Stimulated activated CD4-positive, alpha-beta T cell treated with anti-CD3 and anti-CD28 coated beads, Interleukin-1b, Interleukin-23, amount 100 ng/mL, for 1 hour (primary cell): ENCODE measurements at places on chromosomes 2 and 18.

GRCh38 chr2:176565641-176566323, 296.5 kb downstream of the MTX2 start:
- DNase-seq, result no peak

GRCh38 chr2:126886211-126886915, 12.3 kb upstream of the TEX51 start:
- DNase-seq, result no peak

GRCh38 chr2:2667690-2668089, 336.6 kb upstream of the MYT1L start:
- no peak for DNase-seq

- DNase-seq, result no peak
Observed at GRCh38 chr2:6946722-6947121, 29.5 kb downstream of the RNF144A start.

- DNase-seq, result no peak
Observed at GRCh38 chr2:148524519-148524919, 120.0 kb upstream of the EPC2 start.

- no peak for DNase-seq
Observed at GRCh38 chr18:77123320-77124231, 9.0 kb downstream of the MBP start.

DNA sequence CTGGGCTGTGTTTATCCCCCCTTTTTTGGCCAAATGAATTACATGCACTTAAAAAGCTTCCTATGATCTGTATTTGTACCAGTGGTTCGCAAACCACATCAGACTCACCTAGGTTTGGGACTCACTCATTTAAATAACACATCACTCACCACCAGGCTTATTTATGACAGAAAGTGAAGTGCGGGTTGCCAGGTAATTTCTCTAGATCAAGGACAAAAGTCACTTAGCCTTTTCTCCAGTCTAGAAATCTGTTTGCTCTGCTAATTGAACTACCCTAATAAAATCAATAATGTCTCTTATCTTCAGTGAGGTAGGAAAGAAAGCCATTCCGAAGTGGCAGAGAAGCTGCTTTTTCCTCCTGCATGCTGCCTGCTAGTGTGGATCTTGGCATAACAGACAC, 88.1 kb upstream of the SLC8A1 start:
- DNase-seq, result no peak

DNA sequence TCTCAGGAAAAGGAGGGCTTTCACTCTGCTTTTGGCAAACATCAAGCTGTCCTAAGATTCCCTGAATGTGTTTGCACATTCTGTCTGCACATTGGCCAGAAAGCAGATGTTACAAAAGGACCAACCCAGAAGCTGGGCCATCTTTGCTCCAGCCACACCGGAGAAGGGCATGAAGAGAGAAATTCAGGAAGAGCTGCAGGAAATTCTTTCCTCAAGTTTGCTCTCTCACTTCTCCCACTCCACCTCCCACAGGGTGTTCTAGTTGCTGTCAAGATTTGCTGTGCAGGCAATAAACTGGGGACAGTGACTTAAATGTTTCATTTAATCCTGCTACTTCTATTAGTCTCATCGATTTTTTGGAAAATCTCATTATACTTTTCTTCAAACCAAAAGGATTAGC, 137.7 kb upstream of the UNC80 start:
- no peak for DNase-seq

- no peak for DNase-seq
Observed at GRCh38 chr2:187541086-187542085, 12.8 kb downstream of the TFPI start.

- DNase-seq, result no peak
Observed at GRCh38 chr2:239917125-239917956, 107.8 kb downstream of the NDUFA10 start.

GRCh38 chr18:34576622-34577021, 133.5 kb upstream of the DTNA start:
- DNase-seq, result no peak

- DNase-seq, result no peak
Observed at GRCh38 chr2:138757384-138757783, 22.8 kb downstream of the NXPH2 start.

GRCh38 chr2:201452058-201452921, 750 bp downstream of the STRADB start:
- DNase-seq, result no peak

- DNase-seq, result no peak
Observed at GRCh38 chr2:117825437-117825836, 10.9 kb downstream of the DDX18 start.

- DNase-seq, result no peak
Observed at GRCh38 chr2:106646605-106647004, 159.4 kb downstream of the CD8B2 start.

GRCh38 chr18:37764541-37765288, 199.1 kb upstream of the CELF4 start:
- DNase-seq, result no peak

DNA sequence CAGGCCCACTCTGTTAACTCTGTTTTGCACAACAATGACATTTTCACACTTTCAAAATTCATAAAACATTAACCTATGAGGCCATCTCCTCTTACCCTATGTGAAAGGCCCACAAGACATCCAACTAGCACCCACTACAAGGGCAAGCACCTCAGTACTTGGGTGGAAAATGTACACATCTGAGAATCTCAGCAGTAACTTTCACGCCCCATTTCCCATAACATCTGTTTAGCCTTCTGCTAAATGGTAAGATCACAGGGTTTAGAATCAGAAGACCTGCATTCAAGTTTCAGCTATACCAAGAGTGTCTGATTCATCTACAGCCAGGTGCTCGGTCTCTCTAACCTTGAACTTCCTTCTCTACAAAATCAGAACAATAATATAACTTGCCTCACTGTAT, 89.2 kb downstream of the SP100 start:
- DNase-seq, result no peak

GRCh38 chr2:231287696-231288095, 89.3 kb downstream of the ARMC9 start:
- DNase-seq, result no peak

DNA sequence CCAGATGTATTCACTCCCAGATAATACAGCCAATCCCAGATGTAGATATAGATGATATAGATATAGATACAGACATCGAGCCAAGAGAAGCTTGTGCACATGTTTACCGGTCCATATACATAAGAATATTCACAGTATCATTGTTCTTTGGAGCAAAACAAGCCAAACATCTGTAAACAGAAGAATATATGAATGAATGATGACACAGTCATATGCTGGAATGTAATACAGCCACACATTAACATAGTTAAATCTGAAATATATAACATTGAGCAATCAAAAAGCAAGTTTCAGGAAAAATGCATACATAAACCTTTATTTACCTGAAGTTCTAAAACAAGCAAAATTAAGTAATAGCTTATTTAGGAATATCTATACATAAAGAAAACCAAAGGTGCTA, 182.5 kb downstream of the TXNL1 start:
- no peak for DNase-seq

- no peak for DNase-seq
Observed at GRCh38 chr18:35153609-35154272, 87.1 kb upstream of the ZNF397 start.

GRCh38 chr2:24626131-24626530, 135.1 kb downstream of the NCOA1 start:
- DNase-seq, result no peak

GRCh38 chr2:225282858-225283710, 116.4 kb upstream of the NYAP2 start:
- no peak for DNase-seq

- no peak for DNase-seq
Observed at GRCh38 chr2:144215701-144216675, 303.9 kb downstream of the ZEB2 start.

- no peak for DNase-seq
Observed at GRCh38 chr2:15895615-15896469, 44.5 kb upstream of the MYCN start.

DNA sequence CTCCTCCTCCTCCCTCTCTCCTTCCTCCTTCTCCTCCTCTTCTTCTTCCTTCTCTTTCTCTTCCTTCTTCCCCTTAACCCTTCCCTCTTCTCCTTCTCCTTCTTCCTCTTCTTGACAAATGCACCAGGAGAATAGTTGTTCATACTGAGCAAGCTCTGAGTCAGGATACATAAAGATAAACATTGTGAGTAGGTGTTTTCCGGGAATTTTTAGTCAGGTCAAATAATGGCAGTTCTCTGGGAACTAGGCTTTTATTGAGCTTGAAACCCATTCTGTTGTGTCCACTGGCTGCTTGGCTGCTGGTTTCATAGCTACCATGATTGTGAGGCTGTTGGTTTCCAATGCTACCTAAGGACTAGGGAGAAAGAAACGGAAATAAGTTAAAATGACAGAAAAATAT, 1144.7 kb upstream of the DDX18 start:
- no peak for DNase-seq

DNA sequence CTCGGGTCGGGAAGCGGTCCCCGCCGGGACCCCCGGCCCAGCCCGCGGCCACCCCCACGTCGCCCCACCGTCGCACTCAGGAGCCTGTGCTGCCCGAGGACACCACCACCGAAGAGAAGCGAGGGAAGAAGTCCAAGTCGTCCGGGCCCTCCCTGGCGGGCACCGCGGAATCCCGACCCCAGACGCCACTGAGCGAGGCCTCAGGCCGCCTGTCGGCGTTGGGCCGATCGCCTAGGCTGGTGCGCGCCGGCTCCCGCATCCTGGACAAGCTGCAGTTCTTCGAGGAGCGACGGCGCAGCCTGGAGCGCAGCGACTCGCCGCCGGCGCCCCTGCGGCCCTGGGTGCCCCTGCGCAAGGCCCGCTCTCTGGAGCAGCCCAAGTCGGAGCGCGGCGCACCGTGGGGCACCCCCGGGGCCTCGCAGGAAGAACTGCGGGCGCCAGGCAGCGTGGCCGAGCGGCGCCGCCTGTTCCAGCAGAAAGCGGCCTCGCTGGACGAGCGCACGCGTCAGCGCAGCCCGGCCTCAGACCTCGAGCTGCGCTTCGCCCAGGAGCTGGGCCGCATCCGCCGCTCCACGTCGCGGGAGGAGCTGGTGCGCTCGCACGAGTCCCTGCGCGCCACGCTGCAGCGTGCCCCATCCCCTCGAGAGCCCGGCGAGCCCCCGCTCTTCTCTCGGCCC, 13.6 kb downstream of the SPEG start:
- DNase-seq, result no peak

DNA sequence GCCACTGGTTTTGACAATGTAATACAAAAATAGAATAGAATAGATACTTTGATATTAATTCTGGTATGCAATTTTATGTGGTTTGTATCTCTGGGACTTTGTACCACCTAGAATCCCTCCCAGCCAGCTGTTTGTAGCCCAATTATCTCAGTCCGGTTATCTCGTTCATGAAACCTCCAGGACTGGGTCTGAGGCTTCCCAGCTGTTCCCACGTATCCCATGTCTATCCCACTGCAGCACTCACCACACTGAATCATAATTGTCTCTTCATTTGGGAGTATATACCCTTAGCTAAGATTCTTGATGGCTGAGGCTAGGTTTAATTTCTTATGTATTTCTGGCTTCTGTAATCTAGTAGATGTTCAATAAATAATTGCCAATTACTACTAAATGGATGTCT, 104.4 kb upstream of the MAPRE2 start:
- DNase-seq, result no peak

DNA sequence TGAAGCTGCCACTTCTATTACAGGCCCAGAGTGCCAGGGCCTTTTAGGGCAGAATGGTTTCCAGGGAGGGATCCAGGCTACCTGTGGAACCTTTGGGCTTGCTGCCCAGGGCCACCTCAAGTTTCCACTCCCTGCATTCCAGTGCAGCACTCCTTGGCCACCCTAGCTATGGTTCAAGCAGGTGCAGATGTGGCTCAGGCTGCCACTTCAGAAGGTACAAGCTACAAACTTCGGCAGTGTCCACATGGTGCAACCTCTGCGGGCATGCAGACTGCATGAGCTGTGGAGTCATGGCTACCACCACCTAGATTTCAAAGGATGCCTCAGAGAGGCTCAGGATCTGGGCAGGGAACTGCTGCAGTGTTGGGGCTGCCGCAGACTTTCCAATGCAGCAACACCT, 248.1 kb upstream of the UBE2E3 start:
- DNase-seq, result no peak

GRCh38 chr2:100813527-100813926, 6.4 kb upstream of the NPAS2 start:
- no peak for DNase-seq

DNA sequence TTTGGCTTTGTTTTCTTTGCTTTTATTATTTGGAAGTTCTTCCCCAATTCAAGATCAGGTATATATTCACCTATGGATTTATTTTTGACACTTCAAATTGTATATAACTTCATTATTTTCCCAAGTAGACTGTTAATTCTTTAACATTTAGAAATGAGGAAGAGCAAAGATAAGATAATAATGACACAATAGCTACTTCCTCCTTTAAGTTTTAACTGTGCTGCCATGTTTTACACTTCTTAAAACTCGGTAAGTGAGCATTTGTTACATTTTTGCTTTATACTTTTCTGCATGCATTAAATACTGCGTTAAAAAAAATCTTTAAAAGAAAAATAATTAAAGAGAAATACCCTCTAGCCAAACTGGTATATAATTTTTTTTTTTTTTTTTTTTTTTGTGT, 32.5 kb downstream of the SLC66A3 start:
- no peak for DNase-seq

- no peak for DNase-seq
Observed at GRCh38 chr2:126781806-126782205, 116.9 kb upstream of the TEX51 start.

DNA sequence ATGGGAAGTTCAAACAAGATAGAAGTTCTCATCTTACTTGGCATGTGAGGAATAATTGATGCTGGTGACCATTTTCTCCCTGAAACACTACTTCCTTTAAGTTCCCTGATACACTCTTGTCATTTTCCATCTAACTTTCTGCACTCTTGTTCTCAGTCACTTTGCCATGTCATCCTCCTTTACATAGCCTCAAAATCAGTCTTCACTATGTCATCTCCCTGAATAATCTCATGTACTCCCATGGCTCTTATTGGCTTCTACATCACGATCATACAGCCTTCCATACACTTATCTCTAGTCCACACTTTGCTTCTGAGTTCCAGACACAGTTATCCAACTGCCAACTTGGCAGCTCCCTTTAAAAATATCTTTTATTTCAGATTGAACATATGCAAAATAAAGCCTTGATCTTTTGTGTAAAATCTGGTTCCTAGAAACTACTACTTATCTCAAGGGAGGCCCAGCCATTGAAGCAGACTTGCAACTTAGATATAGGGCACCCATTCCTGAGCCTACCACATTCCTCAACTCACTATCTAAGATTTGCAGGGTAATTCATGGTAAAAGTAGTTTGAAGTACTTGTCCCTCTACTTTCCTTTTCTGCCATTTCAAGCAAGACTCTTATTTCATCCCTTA, 1070.2 kb upstream of the NXPH2 start:
- no peak for DNase-seq

GRCh38 chr18:62258616-62259015, 66.5 kb upstream of the TNFRSF11A start:
- no peak for DNase-seq

GRCh38 chr2:32947076-32947483, 327 bp downstream of the LTBP1 start:
- no peak for DNase-seq
